Cerebellar nuclear complex (tissue), 1 donor: ENCODE measurements at places on chromosomes 6 and 20.

GRCh38 chr6:28311139-28311823 is 24.7 kb downstream of the ZSCAN31 start:
- no peak for DNase-seq

GRCh38 chr6:142883011-142883410 is 62.0 kb downstream of the HIVEP2 start:
- DNase-seq, result no peak

DNA sequence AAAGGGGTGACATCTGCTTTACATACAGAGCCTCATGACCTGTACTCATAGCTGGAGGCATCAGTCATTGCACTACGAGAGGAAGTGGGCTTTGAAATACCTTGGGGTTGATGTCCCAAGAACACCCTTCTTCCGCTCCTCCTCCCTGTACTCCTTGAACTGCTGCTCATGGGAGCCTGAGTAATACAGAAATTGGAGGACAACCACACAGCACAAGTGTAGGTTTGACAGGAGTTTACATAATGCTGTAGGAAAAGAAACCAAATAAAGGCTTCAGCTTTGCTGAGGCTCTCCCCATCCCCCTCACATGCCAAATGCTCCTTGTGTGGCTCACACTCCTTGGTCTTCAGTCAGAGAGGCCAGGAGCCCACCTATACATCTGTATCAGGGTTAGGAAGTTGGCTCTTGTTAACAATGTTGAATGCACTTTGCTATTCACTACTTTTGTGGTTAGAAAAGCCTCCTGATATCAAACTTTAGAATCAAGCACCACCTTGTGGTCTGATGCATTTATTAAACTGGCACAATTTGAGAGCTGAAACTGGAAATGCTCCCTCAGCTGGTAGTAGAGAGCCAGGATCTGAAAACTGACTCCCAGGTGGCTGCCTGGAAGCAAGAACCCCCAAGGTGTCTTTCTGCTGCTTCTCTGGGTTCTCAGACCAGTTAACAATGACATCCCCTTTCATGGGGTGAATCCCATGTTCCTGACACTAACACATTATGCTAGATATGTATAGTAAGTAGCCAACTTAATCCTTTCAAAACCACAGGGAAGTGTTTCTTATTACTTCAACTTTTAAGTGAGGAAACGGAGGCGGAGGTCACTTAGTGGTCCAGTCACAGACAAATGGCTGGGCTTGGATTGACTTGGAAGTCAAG is 56.2 kb upstream of the EDN1 start:
- DNase-seq, result no peak

GRCh38 chr6:23140871-23141270 is 571.5 kb downstream of the HDGFL1 start:
- DNase-seq, result no peak

DNA sequence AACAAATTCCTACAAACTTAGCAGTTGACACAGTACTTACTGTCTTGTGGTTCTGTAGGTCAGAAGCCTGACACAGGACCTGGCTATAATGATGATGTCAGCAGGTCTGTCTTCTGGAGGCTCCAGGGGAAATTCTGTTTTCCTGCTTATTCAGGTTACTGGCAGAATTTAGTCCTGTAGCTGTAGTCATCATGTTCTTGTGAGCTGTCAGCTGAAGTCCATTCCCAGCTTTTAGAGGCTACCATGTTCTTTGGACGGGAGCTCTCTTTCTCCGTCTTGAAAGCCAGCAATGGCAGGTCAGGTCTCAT is 99.2 kb downstream of the HIVEP1 start:
- no peak for DNase-seq

GRCh38 chr6:30037182-30037788 is 23.8 kb upstream of the POLR1H start:
- DNase-seq, result no peak

- no peak for DNase-seq
These were observed 133.7 kb downstream of the PTCHD4 start for GRCh38 chr6:47977314-47977713.

DNA sequence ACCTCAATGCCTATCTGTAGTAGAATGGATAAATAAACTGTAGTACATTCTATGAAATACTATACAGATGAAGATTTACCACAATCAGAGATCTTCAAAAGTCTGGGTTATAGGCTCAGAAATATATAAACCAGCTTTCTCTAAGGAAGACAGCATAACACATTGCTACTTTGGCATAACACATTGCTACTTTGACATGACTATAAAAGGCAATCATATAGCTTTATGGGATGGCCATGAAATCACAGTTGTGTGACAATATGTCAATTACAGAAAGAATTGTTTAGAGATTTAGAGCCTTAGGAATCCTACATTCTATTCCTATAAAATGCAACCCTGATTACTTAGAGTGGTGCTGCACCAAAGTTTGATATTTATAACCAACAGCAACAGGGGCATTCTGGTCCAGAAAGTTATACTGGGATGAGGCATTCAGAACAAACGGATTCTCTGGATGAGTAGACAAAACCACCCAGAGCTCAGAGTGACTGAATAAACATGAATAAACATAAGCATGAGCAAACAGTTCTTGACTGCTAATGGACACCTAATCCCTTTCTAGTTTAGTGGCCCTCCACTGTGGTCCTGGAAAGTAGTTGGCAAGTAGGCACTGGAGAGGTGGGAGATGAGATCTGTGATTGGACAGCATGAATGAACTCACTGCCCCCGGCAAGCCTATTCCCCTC is 12.0 kb downstream of the TTI1 start:
- DNase-seq, result no peak

GRCh38 chr6:168578036-168578435 is 137.1 kb downstream of the SMOC2 start:
- no peak for DNase-seq

DNA sequence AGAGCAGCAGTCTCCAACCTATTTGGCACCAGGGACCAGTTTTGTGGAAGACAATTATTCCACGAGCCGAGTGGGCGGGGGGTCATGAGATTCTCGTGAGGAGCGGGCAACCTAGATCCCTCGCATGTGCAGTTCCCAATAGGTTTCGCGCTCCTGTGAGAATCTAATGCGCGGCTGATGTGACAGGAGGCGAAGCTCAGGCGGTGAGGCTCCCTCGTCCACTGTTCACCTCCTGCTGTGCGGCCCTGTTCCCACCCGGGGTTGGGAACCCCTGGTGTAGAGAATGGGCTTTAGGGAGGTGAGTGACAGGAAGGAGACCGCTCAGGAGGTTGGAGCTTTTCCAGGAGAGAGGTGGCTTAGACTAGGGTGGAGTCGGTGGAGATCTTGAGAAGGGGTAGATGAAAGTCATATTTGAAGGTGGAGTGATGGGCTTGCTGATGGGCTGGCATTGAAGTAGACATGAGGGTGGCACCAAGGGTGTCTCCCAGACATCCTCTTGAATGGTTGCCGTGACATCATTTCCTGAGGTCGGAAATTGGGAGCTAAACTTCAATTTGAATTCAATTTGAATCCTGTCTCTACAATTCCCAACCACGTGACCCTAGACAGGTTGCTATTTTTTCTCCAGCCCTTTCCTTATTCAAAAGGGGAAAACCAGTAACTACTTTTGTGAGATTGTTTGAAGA is 1.5 kb upstream of the RAD21L1 start:
- no peak for DNase-seq

- no peak for DNase-seq
These were observed at the start of gene ISM1 for GRCh38 chr20:13220904-13221297. ISM1 (plus strand) TSS chr20:13221274; CDS start chr20:13221777, 503 bp downstream.

DNA sequence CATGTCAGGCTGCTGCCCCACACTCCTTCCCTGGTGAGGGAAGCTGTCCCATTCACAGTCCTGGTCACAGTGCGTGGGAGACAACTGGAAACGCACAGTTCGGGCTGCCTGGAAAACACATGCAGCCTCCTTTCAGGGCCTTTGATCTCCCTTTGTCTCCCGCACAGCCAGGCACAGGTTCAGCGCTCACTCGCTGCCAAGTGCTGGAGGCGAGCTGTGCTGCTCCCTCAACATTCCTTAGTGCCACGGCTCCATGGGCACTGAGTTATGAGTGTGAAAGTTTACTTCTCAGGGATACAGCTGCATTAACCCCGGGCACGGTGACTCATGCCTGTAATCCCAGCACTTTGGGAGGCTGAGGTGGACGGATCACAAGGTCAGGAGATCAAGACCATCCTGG is 9.1 kb downstream of the YTHDF1 start:
- no peak for DNase-seq

DNA sequence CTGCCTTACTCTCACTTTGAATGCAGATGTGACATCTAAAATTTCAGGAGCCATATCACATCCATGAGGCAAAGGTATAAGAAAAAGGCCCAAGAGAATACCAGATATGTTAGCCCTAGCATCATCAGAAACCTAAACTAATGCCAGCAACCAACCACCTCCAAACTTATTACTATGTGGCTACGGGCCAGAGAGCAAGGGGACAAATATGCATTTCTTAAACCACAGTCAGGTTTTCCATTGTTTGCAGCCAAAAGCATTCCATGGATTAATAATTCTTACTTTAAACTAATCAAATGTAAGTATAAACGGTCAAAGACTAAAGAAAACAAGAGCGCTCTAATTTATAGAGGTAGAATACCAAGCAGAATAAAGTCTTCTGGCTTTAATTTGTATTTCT is 84.7 kb downstream of the TASP1 start:
- no peak for DNase-seq

GRCh38 chr20:46930640-46931339 is 36.1 kb downstream of the EYA2 start:
- no peak for DNase-seq

GRCh38 chr6:17179530-17180073 is 77.8 kb downstream of the STMND1 start:
- DNase-seq, result no peak

DNA sequence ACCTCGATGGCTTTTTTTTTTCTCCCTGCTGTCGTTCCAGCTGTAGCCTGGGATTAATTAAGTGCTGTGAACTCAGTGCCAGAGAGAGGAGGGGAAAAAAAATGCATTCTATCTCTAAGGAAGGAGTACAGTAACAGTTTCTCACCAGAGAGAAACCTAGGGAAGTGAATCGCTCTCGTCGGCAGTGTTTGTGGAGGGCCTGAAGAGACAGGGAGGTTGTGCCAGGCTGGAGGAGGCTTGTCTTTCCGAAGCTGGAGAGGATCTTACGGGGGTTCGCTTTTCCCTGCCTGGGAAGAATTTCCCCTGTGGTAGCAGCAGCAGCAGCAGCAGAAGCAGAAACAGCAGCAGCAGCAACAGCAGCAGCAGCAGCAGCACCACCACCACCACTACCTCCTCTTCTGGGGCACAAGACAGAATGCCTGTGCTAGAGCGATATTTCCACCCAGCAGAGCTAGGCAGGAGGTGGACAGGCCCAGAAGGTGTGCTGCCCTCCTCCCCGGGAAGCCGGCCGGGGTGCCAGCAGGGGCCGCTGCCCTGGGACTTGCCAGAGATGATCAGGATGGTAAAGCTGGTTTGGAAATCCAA is 186.5 kb downstream of the PDE7B start:
- no peak for DNase-seq

DNA sequence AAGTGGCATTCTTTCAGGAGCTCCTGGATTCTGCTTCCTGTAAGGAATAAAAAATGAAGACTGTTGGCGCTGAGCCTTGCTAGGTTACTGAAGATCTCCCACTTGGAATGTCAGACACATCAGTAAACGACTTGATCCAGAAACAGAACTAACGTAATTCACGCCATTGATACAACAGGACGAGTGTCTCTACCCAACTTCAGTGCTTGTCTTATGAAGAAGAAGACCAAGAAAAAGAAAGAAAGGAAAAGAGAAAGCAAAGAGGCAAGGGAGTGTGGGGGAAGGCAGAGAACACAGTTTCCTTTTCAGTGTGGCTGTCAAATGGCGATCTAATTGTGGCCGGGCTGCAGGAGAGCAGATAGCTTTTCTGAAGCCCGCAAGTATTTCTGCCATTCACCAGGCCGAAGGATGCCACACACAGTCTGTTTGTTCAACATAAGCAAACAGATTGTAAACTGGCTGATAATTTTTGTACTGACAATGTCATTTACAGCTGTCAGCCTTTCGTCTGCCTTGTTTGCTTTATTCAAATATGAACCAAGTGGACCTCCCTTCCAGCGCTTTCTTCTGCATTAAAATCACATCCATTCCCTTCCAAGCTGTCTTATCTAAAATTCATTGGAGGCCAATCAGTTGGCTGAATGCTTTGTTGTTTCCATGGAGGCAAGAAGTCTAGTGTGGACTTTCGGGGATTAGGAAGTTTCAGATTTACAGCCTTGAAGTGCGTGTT is 180.6 kb downstream of the FOXA2 start:
- DNase-seq, result no peak

DNA sequence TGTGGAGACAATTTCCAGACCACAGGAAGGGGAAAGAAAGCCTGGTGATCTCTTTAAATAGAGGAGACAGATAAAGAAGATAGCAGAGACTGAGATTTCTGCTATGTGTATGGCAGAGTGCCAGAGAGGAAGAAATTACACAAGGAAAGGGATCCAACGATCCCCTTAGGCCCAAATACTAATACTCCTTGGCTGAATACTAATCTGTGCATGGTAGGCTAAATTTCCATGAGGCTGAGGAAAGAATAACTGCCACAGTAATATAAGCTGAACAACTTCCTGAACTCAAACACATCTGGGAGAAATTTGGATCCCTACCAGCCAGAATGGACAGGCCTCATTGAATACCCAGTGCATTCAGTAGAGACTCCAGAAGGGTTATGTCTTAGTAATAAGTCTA is 83.3 kb upstream of the TNFAIP3 start:
- no peak for DNase-seq

- no peak for DNase-seq
These were observed 278.5 kb downstream of the CDKAL1 start for GRCh38 chr6:20812776-20813175.

- no peak for DNase-seq
These were observed 45.4 kb downstream of the SLC24A3 start for GRCh38 chr20:19257865-19258264.

GRCh38 chr20:61044499-61044898 is 207.6 kb upstream of the CDH4 start:
- no peak for DNase-seq

GRCh38 chr20:52145587-52145986 is 46.0 kb downstream of the ZFP64 start:
- no peak for DNase-seq

GRCh38 chr6:25608558-25609174 is 43.3 kb upstream of the SCGN start:
- DNase-seq, result no peak

- no peak for DNase-seq
These were observed 163.2 kb upstream of the LAMA2 start for GRCh38 chr6:128719786-128720185.

GRCh38 chr6:105077596-105078385 is 102.0 kb downstream of the POPDC3 start:
- DNase-seq, result no peak

DNA sequence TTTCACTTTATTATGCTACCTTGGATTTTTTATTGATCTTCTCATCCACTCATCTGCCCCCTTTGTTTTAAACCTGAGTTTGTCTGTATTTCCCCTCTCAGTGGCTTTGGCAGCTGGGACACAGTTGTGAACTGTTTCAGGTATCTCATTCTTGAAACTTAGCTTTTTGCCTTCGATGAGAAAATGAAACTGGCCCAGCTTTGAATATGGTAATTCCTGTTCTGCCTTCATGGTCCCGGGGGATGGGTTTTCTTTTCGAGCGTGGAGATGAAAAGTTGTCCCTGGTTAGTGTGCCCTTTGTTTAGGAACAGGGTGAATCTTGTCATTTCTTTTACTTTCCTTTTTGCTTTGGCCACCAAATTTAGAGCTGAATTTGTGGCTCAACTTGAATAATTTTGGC is 25.6 kb downstream of the DHX35 start:
- no peak for DNase-seq

GRCh38 chr20:24698706-24699206 is 229.3 kb downstream of the SYNDIG1 start:
- no peak for DNase-seq

GRCh38 chr6:158476389-158476788 is 83.5 kb upstream of the TMEM181 start:
- no peak for DNase-seq
